ENCODE measurements at places on chromosomes 2 and 18.

DNA sequence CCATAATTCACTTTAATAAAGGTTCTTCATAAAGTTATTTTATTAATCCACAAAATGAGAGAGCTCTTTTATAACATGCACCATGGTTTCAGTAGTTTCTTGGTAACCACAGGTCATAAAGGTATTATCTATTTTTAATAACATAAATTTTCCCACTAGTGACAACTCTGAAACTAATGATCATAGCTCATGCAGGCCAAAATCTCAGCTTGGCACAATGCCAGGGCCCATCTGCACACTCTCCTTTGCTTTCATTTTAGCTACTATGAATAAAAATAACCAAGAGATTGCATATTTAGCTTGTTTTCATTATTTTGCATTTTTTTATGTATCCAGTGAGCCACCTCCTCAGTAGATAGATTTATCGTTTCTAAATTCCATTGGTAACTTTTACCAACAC, 691.8 kb upstream of the CHAC2 start:
- ATAC-seq = no peak

GRCh38 chr18:80201739-80202138, 45.6 kb downstream of the PARD6G start:
- ATAC-seq = no peak

- no peak for ATAC-seq
Observed at GRCh38 chr2:104286841-104287240, 567.1 kb upstream of the POU3F3 start.

GRCh38 chr18:32612651-32613050, 142.0 kb upstream of the GAREM1 start:
- ATAC-seq = no peak

DNA sequence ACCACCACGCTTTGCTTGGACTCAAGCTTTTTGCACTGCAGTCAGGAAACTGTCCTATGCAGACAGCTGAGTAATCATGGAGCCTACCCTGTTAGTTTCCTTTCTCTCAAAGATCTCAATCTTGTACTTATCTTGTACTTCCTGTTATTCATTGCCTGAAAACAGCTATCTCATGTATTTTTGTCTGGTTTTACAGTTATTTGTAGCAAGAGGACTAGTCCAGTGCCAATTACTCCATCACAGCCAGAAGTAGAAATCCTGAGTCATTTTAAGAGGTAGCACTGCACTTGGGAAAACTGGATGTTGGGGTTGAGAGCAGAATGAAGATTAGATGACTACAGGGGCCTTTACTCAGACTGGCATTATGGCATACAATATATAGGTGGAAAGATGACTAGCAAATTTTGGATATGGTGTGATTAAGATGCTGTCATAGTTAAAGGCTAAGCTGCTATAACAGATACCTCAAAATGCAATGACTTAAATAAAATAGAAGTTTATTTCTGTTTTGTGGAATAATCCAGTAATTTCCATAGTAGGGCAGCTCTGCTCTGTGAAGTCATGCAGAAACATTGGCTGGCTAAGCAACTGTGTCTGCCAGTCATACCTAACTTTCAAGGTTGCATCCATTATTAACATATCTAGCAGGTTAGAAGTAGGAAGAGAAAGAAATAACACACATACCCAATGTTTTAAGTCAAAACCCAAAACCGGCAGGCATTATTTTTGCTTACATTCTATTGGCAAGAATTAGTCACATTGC, 21.1 kb upstream of the CHMP3 start:
- no peak for ATAC-seq

DNA sequence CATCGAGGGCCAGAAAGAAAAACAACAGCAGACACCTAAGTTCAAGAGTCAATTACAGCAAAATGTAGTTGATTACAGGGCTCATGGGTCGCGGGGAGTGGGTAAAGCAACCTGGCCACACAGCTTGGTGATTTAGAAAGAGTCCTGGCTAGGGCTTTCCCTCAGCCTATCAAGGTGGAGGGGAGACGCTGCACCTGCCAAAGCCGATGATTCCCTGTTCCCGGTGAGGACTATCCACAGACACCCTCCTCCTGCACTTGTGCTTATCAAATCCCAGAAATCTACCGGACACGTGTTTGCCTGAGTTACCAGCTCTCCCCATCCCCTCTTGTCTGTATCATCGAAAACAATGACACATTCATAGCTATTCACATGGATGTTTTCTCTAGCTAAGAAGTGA, 7.0 kb upstream of the SOX11 start:
- ATAC-seq = no peak

DNA sequence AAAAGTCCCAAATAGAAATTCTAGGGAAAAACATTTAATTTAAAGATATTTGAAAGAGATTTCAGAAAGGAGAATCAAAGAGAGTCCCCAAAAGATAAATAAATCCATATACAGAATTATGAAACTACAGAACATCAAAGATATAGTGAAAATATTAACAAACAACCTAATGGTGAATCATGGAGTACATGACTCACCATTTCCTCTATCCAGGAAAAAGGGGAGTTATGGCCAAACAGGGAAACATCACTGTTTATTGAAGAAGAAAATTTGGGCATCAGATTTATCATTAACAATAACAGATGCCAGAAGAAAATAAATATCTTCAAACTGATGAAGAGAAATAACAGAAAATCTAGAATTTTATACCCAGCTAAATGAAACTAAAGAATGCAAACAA, 448.3 kb downstream of the CDH2 start:
- no peak for ATAC-seq

- ATAC-seq = no peak
Observed at GRCh38 chr2:117351396-117351795, 463.1 kb upstream of the DDX18 start.

DNA sequence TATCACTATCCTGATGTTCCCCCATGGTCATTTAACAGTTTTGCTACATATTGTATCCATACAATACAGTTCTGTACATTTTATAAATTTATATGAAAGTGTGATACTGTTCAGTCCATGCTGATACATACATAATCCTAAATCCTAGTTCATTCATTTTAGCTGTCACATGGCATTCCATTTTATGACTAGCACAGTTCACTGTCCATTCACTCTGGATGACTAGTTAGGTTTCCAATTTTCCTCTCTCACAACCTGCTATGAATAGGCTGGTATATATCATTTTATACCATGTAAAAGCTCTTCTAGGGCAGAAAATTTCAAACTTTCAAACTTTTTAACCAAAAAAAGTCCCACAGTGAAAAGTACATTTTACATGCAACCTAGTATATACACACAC, 15.2 kb downstream of the SMAD2 start:
- ATAC-seq = no peak

GRCh38 chr2:70513738-70514137, 39.9 kb downstream of the TGFA start:
- ATAC-seq = no peak

GRCh38 chr2:189236066-189236465, 56.5 kb upstream of the COL5A2 start:
- ATAC-seq = peak; percentile 26

DNA sequence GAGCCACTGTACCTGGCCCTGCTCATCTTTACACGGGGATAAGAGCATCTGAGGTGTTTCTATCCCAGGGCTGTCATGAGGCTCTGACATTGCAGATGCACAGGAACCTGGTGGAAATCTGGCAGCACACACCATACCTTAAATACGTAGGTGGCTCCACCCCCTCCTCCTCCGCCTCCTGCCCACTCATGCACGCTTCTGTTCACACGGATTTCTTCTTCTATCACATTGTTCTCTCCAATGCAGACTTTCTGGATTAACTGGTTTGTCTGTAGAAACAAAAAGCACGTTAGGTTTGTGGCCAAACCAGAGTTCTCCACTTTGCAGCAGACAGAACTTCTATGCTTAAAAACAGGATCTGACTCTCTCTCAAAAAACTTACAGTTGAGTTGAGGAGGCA, 118.2 kb downstream of the CLIP4 start:
- ATAC-seq = no peak

DNA sequence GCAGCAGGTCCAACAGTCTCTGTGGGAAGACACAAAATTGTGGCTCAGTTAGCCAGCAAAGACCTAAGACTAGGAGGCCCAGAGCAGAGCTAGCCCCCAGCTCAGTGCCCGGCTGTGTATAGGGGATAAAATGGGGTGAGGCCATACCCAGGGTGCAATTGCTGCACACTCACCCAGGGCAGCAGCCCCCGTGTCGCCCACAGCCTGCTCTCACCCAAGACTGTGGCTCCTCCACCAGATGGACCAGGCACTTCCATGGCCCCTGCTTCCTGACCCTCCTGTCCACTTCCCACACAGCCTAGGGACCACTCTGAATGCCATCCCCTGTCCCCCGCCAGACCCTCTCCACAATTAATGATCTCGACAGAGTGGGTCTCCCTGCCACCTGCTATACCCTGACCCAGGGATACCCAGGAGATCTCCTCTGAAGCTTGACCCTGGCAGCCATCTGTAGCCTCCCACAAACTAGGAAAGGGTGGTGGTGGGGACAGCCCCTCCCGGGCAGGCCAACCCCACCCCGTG, 85.7 kb downstream of the HS1BP3 start:
- ATAC-seq = no peak

GRCh38 chr2:64410671-64411070, 43.3 kb upstream of the LGALSL start:
- no peak for ATAC-seq

DNA sequence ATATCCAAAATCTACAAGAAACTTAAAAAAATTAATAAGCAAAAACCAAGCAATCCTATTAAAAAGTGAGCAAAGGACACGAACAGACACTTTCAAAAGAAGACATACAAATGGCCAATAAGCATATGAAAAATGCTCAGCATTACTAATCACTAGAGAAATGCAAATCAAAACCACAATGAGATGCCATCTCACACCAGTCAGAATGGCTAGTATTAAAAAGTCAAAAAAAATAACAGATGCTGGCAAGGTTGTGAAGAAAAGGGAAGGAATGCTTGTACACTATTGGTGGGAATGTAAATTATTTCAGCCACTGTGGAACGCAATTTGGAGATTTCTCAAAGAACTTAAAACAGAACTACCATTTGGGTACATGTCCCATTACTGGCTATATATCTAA, 128.8 kb upstream of the SESTD1 start:
- no peak for ATAC-seq

DNA sequence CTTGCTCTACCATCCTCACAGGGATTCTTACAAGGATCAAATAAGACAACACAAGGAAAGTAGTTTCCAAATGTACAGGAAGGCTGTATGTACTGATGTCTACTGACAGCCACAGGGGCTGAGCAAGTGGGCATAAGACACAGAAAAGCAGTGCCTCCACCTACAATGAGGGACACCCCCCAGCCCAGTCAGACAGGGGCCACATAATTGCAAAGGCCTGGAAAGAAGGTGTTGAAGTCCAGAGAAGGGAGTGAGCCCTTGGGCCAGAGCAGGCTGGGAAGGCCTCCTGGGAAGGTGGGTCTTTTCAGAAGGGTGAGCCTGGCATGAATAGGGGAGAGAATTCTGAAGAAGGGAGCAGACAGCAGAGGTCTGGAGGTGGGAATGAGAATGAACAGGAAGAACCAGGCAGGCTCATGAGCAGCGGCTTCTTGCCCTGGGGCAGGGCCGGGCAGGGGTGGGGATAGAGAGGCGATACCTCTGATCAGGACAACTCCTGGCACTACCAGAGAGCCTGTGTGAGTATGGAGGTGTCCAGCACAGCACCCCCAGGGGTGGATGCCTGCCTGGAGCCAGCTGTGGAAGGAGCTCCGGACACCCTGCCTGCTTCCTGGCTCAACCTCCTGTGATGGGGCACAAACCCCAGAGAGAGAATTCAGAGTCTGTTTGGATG, 30.1 kb downstream of the HS1BP3 start:
- ATAC-seq = no peak

- ATAC-seq = no peak
Observed at GRCh38 chr2:50066873-50067272, 912.6 kb upstream of the FSHR start.

- ATAC-seq = no peak
Observed at GRCh38 chr2:172821370-172822338, 86.0 kb downstream of the RAPGEF4 start.

GRCh38 chr18:9742524-9743131, 34.5 kb downstream of the RAB31 start:
- ATAC-seq = peak; percentile 64

GRCh38 chr18:24490539-24490938, 30.1 kb downstream of the HRH4 start:
- ATAC-seq = no peak

DNA sequence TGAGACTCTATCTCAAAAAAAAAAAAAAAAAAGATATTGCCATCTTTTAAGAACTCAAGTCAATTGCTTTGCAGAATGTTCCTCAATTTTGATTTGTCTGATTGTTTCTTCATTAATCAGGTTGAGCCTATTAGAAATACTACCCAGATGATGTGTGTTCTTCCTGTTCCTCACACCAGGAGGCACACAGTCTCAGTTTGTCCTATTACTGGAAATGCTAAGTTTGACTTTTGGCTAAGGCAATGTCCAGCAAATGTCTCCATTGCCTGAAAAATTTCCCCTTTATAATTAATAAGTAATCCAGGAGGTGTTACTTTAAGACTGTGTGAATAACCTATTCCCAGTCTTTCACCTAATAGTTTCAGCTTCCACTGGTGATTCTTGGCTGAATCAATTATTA, 28.4 kb downstream of the BOLA3 start:
- peak; percentile 27 for ATAC-seq

DNA sequence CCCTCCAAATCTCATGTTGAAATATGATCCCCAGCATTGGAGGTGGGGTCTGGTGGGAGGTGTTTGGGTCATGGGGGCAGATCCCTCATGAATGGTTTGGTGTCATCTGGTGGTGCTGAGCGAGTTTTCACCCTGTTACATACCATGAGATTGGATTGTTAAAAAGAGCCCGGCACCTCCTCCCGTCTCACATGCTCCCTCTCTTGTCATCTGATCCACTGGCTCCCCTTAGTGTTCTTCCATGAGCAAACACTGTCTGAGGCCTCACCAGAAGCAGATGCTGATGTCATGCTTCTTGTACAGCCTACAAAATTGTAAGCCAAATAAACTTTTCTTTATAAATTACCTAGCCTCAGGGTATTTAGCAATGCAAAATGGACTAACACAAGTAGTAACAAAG, 405.0 kb upstream of the SLC39A10 start:
- ATAC-seq = no peak

DNA sequence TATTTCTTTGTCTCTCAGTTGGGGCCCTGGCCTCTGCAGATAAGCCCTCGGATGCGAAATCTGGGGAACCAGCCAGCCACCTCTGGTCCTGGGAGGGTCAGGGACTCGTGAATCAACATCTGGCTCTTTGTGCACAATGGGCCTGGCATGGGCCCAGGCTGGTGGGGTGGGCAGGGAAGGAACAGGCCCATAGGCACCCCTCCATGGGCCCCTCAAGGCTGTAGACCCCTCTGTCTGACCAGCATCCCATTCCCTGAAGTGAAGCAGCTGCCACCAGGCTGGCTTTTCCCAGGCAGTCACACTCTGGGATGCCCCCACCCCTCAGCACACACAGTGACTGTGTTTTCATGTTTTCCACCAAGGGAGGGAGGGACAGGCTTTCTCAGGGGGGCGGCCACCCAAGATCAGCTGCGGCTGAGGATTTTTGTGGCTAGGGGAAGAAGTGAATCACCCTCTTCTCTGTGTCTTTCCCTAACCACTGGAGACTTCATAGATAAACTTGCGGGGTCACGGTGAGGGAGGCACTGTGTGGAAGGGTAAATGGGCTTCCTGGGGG, 166.0 kb downstream of the AGAP1 start:
- peak; percentile 59 for ATAC-seq

GRCh38 chr2:224884188-224884587, 158.1 kb downstream of the DOCK10 start:
- no peak for ATAC-seq
